Stimulated activated effector memory CD8-positive, alpha-beta T cell treated with anti-CD3 and anti-CD28 coated beads, Interleukin-12 subunit alpha, Interleukin-12 subunit beta, amount 100 ng/mL, for 72 hours (primary cell): ENCODE measurements at places on chromosomes 5 and 9.

GRCh38 chr5:151522226-151522625, 68.9 kb downstream of the FAT2 start:
- no peak for DNase-seq

GRCh38 chr9:82560457-82560904, 502.5 kb downstream of the RASEF start:
- DNase-seq = no peak

DNA sequence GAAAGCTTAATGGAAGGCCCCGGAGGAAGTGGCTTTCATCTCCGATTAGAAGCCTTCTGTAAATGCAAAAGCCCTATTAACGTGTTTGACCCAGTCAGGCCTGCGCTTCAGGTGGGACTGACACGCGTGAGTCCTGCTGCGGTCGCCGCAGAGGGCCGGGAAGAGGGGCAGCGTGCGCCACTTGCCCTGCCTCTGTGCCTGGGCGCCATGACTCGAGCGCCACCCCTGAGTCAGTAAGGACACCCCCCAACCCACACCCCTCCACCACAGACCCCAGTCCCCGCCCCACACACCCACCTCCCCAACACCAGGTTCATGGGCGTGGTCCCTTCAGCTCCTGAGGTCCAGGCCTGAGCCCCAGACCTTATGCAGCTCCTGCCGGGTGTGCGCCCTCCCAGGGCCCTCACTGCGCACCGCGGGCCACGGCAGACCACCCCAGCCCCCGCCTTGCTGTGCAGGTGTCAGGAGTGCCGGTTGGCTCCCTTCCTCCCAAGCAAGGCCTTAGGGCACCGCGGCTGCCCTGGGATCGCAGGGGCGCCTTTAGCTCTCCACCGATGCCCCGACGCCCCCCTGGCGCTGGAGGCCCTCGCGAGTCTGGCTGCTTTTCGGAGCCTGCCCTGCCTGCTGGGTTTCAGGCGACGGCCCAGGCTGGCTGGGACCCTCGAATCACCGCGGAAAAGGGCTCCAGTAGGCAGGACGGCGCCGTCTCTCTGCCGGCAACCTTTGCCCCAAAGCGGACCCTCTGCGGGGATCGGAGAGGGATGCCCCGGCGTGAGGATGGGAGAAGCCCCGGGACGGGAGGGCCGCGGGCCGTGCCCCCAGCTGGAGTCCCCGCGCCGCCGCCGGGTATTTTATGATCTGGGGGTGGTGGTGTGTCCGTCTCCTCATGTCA, 625 bp upstream of the OLFM1 start:
- peak; percentile 51 for DNase-seq

GRCh38 chr5:41526699-41527098, 16.3 kb upstream of the PLCXD3 start:
- DNase-seq = no peak

- peak; percentile 70 for DNase-seq
Measured at GRCh38 chr9:136110082-136111061, 8.3 kb downstream of the TMEM250 start.

GRCh38 chr5:110896901-110897300, 158.1 kb downstream of the SLC25A46 start:
- DNase-seq = no peak

DNA sequence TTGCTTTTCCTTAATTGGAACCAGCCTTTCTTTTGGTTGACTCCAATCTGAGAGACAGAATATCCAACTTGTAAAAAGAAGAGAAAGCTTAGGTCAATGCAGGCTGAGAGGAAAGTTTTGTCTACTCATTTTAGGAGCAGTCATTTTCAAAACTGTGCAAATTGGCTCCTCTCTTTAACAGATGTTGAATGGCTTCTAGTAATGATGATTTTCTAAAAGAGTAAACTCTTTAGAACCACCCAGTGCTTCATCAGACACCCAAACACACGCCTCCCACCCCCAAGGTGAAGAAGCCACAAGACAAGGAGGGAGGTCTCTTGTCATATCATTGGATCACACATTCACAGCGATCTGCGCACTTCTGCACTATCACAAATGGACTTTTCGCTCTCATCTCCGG, 116.3 kb upstream of the KLF9 start:
- no peak for DNase-seq

DNA sequence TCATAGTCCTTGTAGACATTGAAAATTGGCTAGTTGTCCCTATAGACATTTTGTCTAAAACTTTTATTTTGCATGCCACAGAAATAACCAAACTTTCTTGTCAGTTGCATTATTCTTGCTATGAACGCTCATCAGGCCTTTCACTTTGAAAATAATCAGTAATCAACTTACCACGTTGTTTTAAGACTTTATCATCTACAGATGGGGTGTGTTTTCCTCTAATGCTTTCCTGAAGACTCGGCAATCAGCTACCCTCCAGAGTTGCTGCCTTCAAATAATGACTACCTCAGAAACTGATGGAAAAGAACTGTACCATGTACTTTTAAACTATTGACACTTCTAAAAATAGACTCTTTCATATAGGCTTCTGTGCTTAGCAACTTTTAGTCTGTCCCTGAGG, 33.5 kb upstream of the HSPB3 start:
- no peak for DNase-seq

DNA sequence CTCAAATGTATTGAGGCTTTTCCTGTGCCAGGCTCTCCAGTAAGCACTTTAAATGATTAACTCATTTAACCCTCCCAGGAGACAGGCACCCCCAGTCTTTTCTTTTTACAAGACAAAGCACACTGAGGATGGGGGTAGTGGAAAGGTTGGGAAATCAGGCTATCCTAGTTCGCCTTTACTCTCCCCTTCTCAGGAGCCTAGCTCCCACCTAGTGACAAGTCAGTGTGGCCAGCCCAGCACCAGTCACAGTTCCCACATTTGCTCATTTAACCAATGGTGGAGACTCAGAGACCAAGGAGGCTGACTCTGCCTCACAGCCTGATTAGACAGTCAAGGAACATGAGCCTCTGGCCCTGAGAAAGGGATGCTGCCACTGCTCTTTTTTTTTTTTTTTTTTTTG, 3.5 kb downstream of the ALDH7A1 start:
- no peak for DNase-seq
